ENCODE measurements at places on chromosomes 7 and 10. TPM values are rescaled to one million over a fixed set of nuclear protein-coding genes. Genes with fewer than 3 reads are reported as not detected.
A peak's percentile ranks its signal among the peaks of the same experiment; 100 is the strongest.

- no peaks in the 10 kb centered on the region for H3K4me1 ChIP-seq
- no peaks in the 10 kb centered on the region for H3K27me3 ChIP-seq
- no peak overlapping the region for H3K27ac ChIP-seq
- no peak for DNase-seq
- H3K4me3 ChIP-seq: no peak overlapping the region
Observed at GRCh38 chr10:111472445-111472844, 395.6 kb downstream of the ADRA2A start.

GRCh38 chr10:23319835-23320234, 24.8 kb downstream of the C10orf67 start:
- no peaks in the 10 kb centered on the region for H3K27me3 ChIP-seq
- no peaks in the 10 kb centered on the region for H3K36me3 ChIP-seq
- H3K4me1 ChIP-seq: no peaks in the 10 kb centered on the region
- DNase-seq: no peak
- no peak overlapping the region for H3K4me3 ChIP-seq

- H3K4me1 ChIP-seq: peaks cover 21% of the 10 kb centered on the region
- no peaks in the 10 kb centered on the region for H3K27me3 ChIP-seq
- no peak overlapping the region for H3K27ac ChIP-seq
- H3K36me3 ChIP-seq: no peaks in the 10 kb centered on the region
Observed at GRCh38 chr10:132163278-132163765, 23.4 kb upstream of the DPYSL4 start.

- no peak overlapping the region for H3K4me3 ChIP-seq
- no peak for DNase-seq
- H3K27ac ChIP-seq: no peak overlapping the region
- H3K36me3 ChIP-seq: no peaks in the 10 kb centered on the region
Observed at GRCh38 chr7:38699471-38699870, 68.3 kb upstream of the AMPH start.

HABP2 gene
- not detected for total RNA-seq

DNA sequence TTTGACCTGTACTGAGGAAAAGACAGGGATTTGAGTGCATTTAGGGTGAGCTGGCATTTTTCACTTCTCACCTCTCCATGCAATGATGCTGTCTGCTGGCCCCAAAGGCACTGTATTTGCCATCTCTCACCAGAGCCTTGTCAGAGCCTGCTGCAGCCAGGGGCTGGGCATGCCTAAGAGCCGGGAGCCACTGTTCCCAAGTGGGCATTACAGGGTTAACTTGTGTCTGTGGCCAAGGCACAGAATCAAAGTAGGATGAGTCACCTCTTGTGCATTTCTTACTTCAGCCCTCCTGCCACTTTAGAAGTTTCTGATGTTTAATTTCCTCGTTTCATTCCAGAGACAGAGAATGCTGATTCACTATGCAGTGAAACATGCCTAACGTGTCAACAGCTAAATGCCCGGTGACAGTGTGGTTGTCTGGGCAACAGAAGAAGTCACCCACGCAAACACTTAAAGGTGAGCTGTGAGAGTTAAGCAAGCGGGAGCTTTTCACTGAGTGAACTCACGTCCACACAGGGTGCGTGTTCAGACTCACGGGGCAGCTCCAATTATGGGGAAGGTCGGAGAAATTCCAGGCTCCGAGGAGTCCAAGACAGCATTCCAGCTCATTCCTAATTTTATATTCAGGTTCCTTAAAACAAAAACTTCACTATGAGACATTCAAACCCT, 57.1 kb upstream of the IGFBP3 start:
- no peak for DNase-seq
- no peaks in the 10 kb centered on the region for H3K36me3 ChIP-seq
- no peaks in the 10 kb centered on the region for H3K27me3 ChIP-seq
- H3K4me1 ChIP-seq: no peaks in the 10 kb centered on the region
- no peak overlapping the region for H3K27ac ChIP-seq

DNA sequence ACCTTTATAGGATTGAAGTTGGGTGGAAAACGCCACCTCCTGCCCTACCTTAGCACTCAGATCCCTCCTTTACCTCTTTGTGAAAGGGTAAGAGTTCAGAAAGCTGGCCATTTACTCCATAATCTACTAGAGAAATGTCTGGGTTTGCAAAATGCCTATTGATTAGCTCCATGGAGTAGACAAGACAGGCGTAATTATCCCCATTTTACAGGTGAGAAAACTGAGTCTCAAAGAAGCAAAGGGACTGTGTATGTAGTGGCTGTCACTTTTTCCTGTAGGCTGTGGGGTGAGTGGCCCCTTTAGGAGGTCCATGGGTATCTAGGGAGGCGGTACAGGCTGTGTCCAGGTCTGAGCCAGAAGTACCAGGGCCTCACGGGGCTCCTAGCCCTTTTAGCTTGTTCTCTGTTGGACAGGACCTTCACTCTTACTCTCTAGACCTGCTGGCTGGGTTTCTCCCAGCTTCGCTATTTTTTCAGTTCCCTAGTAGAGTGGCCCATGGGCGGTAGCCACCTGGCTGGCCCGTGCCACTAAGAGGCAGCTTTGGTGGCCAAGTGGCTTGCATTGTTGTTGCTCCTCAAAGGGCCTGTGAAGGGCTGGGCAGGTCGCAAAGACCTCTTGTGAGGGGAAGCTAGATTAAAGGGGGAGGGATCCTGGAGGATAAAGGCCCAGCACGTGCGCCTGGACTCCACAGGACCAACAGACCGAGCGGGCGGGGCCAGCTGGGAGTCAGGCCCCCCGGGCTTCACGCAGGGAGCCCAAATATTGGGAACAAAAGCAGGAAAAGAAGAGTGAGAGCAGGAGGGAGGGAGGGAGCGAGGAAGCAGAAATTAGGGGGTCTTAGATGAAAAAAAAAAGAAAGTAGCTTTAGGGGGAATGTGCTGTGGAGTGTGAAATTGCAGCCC, 4.7 kb upstream of the PAX2 start:
- H3K36me3 ChIP-seq: no peaks in the 10 kb centered on the region
- H3K27me3 ChIP-seq: peaks cover 100% of the 10 kb centered on the region
- no peak overlapping the region for H3K27ac ChIP-seq
- DNase-seq: no peak

CDCA7L gene
- 29.7 TPM for total RNA-seq

DNA sequence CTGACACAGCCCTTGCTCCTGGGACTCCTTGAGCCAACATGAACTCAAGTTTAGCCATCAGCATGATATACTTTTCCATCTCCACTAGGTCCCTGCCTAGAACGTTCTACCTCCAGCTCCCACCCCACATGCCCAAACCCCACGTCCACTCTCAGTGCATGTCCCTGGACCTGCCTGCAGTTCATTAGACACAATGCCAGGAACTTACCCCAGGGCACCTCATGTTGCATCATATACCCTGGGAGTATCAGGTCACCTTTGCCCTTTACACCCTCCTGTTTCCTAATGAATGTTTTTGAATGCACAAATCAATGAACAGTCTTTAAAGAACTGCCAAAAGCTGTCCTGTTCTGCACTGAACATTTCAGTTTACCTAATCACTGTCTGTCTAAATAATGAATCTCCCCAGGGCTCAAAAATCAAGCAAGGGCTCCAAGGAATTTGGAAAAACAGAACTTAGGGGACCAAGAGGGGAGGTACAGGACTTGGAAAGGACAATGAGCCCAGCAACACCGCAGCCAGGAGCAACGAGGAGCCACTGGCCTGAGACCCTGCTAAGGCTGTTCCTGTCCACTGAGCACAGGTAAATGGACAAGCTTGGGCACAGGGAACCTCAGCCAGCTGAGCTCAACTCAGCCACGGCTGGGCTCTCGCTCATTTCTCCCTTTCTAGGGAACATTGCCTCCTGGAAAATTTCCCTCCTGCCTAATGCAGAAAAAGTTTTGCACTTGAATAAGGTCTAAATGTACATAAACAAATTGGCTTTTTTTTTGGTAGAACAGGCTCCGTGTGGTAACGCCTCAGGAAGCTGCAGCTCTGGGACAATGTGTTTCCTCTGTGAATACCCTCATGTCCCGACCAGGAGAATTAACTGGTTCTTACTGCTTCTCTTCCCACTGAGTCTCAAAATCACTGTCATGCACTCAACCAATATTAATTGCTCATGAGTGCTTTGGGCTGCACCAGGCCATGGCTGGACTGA, 7.4 kb downstream of the MAT1A start:
- H3K27ac ChIP-seq: no peak overlapping the region
- H3K27me3 ChIP-seq: no peaks in the 10 kb centered on the region
- H3K4me1 ChIP-seq: no peaks in the 10 kb centered on the region
- no peaks in the 10 kb centered on the region for H3K36me3 ChIP-seq

DNA sequence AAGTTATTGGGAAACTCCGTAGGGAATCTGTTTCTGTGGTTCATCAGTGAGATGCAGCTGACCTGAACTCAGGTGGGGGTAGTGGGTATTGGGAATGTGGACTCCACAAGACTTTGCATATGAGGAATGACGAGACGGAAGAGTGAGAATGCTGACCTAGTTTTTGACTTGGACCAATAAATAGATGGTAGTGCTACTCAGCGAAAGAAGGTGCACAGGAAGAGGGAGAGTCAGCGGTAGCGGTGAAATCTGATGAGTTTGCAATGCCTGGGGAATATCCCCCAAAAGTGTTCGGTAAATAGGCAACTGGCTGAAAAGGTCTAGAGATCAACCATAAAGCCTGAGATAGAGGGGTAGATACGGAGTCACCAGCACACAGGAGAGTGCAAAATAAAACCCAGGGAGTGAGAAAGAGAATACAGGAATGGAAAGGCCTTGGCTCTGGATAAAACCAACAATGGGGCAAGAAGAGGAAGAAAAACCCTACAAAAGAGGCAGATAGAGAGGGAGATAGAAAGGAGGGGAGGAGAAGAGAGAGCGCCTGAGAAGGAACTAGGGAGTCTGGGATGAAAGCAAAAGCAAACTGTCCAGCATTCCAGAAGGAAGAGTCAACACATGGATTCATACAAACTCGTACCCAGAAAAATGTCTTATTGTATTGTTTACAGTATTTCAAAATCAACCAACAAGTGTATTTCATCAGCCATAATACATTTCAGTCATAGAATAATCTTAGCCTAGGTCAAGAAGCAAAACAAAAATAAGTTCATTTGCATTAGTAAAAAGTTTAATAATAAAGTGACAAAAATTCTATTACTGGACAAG, 5.4 kb downstream of the ARHGAP21 start:
- no peaks in the 10 kb centered on the region for H3K36me3 ChIP-seq
- peaks cover 50% of the 10 kb centered on the region for H3K4me1 ChIP-seq
- H3K27ac ChIP-seq: no peak overlapping the region

DNA sequence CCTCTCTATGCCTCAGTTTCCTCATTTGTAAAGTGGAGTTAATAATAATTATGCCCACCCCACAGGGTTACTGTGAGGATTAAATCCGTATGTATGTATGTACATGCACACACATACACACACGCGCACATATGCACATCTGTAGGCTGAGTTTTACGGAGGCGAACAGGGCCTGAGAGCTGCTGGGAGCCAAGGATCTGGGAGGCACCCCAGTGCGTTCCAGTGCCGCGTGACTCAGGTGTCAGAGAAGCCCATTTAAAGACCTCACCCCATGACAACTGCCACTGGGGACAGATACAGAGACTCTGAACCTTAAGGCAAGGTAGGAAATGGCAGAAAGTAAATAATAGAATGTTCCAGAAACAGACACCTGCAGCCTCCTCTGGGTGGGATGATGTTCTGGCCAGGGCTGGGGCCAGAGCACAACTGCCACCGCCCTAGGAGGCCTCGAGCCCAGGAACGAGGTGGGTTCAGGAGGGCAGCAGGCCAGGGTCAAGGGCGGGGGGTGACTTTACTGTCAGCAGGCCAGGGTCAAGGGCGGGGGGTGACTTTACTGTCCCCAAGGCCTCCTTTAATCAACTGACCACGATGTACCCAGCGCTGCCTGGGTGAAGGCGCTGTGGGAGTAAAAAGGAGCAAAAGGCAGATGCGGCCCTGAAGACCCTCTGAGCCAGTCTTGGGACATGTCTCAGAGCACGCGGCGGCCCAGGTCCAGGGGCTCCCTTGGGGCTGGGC, 54.9 kb downstream of the PRKAG2 start:
- H3K4me3 ChIP-seq: no peak overlapping the region
- no peaks in the 10 kb centered on the region for H3K36me3 ChIP-seq
- H3K27me3 ChIP-seq: no peaks in the 10 kb centered on the region
- no peak overlapping the region for H3K27ac ChIP-seq
- DNase-seq: peak; percentile 52

DNA sequence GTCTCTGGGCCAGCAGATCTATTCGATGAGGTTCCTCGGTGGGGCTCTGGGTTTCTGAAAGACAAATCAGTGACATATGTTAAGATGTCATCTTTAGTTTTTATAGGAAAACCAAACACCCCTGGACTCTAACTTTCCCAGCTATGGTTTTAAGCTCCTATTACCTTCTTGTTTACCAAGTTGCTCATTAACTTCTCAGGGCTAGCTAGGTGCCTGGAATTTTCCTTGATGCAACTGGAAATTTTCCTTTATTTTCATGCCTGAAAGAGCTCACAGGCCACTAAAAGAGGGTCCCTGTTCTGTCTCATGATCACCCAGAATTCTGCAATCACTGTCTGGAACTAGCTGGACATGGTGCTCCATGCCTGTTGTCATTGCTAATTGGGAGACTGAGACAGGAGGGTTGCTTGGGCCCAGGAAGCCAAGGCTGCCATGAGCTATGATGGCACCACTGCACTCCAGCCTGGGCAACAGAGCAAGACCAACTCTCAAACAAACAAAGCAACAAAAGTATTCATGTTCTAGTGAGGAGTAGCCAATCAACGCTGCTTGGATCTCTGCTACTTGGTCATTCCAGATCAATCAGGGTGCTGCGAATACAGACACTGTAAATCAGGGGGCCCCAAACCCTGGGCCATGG, 1173.5 kb upstream of the AUTS2 start:
- no peak overlapping the region for H3K4me3 ChIP-seq

VGF gene
- not detected for total RNA-seq

- no peak for DNase-seq
- H3K4me1 ChIP-seq: peaks cover 3% of the 10 kb centered on the region
- no peak overlapping the region for H3K27ac ChIP-seq
- H3K4me3 ChIP-seq: no peak overlapping the region
Observed at GRCh38 chr10:118392761-118393160, 50.6 kb upstream of the FAM204A start.

DNA sequence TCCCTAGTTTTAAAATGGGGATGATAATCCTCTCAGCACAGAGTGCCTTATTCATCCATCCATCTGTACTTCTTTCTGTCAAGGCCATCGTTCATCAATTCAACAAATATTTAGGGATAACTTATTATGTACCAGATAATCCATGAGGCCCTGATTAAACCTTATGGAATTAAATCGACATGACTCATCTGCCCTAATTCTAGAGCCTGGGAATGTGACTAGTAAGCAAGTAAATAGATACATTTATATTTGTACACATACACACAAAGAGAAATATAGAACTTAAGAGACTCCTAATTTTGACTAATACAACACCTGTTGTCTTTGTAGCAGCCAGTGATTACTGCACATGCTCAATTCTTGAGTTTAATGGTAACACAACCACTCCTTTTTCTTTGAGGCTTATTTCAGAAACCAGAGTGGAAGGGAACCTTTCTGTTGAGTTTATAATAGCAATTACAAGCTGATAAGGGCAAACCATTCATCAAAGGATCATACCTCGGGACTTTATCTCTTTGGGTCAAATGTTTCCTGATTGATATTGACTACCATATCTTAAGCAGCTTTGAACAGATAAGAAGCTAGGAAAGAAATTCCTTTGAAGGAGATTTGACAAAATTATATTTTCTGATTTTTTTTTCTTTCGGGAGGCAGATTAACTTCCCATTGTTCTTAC, 122.7 kb downstream of the ARID5B start:
- no peak for DNase-seq
- H3K27ac ChIP-seq: peak overlapping the region; percentile 87
- no peaks in the 10 kb centered on the region for H3K27me3 ChIP-seq
- no peak overlapping the region for H3K4me3 ChIP-seq
- H3K4me1 ChIP-seq: peaks cover 42% of the 10 kb centered on the region
- H3K36me3 ChIP-seq: no peaks in the 10 kb centered on the region

JCAD gene
- total RNA-seq: 2.2 TPM

ADRB1 gene
- total RNA-seq: 3.4 TPM
